ENCODE measurements at places on chromosomes 7 and 10. TPM values are rescaled to one million over a fixed set of nuclear protein-coding genes. Genes with fewer than 3 reads are reported as not detected.

SLC25A13 gene
- total RNA-seq, result 18.0 TPM

DNA sequence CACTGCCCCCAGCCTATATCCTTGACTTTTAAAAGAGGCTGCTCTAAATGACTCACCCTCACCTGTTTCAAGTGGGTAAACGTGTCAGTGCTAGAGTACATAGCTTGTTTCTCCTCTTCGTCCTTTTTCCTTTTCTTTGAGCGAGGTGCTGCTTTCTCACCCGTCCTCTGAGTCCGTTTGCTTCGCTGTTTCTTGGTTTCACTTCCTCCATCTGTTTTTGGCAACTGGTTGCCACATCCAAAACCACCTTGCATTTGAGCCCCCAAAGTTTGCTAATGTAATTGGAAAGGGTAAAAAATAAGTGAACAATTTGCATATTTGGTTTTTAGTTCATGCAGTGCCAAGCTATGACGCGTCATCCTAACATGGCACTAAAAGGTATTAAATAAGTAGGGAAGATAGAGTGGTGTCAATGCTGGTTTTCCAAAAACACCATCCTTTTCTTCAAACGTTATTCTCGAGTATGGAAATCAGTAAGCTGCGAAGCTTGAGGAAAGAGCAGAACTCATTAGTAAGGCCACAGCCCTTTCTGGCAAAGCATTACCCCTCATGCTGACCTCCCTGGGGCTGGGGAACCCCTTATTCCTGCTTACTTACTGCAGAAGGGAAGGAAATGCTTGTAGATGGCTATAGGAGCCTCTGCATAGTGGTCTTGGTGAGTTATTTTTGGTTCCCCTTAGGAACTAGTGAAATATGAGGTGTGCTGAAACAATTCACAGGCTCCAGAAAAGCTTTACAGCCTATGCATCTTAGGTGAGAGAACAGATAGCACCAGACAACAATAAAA lies 133.5 kb downstream of the GALNT11 start:
- peaks cover 10% of the 10 kb centered on the region for H3K36me3 ChIP-seq
- no peak for DNase-seq
- no peaks in the 10 kb centered on the region for H3K27me3 ChIP-seq
- H3K27ac ChIP-seq, result no peak overlapping the region

IGFBP1 gene
- not detected for total RNA-seq

RBP4 gene
- 9.4 TPM for total RNA-seq

DNA sequence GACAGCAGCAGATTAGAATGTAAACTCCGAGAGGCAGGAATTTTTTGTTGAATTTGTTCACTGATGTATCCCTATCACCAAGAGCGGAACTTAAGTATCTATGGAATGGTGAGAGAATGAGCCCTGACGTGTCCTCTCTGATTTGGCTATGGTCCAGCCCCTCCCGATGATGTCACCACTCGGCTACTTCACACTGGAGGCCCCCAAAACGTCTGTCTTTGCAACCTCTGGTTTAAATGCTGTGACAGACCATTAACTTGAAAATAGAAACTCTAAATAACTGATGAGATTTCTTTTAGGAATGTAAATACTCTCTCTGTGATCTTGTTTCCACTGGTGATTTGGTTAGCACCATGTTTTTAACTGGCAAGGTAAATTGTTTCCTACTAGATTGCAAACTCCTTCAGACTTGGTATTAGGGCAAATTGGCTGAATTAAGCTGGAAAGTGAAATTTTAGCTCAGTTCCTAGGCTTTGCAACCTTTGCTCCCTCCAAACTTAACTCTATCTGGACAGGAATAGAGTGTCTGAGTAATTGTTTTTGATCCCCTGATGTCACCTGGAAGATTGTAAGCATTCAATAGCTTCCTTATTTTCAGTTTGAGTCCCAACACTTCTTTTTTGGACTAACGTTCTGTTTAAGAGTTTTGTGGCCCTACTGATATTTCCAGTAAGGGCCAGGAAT lies 19.1 kb downstream of the SLC16A12 start:
- H3K27me3 ChIP-seq, result no peaks in the 10 kb centered on the region
- H3K4me3 ChIP-seq, result no peak overlapping the region
- DNase-seq, result peak; percentile 87
- H3K27ac ChIP-seq, result no peak overlapping the region

DNA sequence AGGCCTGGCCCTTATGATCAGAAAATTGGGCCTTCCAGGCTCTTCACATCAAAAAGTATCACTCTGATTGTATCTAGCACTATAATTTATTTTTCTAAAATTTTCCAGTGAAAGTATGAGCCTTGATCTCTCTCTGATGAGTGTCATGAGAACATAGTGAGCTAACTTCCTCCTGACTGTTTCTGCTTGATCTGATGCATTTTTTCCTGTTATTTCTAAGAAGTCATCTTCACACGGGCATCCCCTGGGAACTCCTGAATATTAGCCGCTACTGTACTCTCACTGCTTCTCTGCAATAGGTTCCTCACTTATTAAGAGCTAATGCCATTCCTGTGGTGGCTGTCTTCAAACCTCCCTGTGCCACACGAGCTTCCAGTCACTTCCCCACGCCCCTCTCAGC lies 63.1 kb upstream of the ZPBP start:
- H3K27ac ChIP-seq, result no peak overlapping the region
- no peak overlapping the region for H3K4me3 ChIP-seq
- no peaks in the 10 kb centered on the region for H3K27me3 ChIP-seq
- no peak for DNase-seq
- H3K36me3 ChIP-seq, result no peaks in the 10 kb centered on the region
- no peaks in the 10 kb centered on the region for H3K4me1 ChIP-seq

- no peaks in the 10 kb centered on the region for H3K27me3 ChIP-seq
- no peak overlapping the region for H3K4me3 ChIP-seq
- no peaks in the 10 kb centered on the region for H3K36me3 ChIP-seq
- no peak overlapping the region for H3K27ac ChIP-seq
- DNase-seq, result no peak
These were observed 3.5 kb upstream of the FAM171A1 start for GRCh38 chr10:15374566-15374965.

PTPRN2 gene
- total RNA-seq, result 1.4 TPM

GRCh38 chr10:4407783-4408182 lies 418.2 kb upstream of the AKR1E2 start:
- H3K27ac ChIP-seq, result no peak overlapping the region
- peaks cover 1% of the 10 kb centered on the region for H3K4me1 ChIP-seq
- H3K36me3 ChIP-seq, result no peaks in the 10 kb centered on the region
- no peaks in the 10 kb centered on the region for H3K27me3 ChIP-seq
- no peak for DNase-seq
- H3K4me3 ChIP-seq, result no peak overlapping the region

- H3K4me3 ChIP-seq, result no peak overlapping the region
- DNase-seq, result no peak
- no peaks in the 10 kb centered on the region for H3K36me3 ChIP-seq
- no peaks in the 10 kb centered on the region for H3K4me1 ChIP-seq
- H3K27ac ChIP-seq, result no peak overlapping the region
These were observed 43.6 kb downstream of the ZNF248 start for GRCh38 chr10:37813763-37814162.

- H3K27ac ChIP-seq, result no peak overlapping the region
- H3K36me3 ChIP-seq, result no peaks in the 10 kb centered on the region
- no peaks in the 10 kb centered on the region for H3K4me1 ChIP-seq
- no peak overlapping the region for H3K4me3 ChIP-seq
- H3K27me3 ChIP-seq, result no peaks in the 10 kb centered on the region
These were observed 54.2 kb upstream of the INPP5A start for GRCh38 chr10:132483394-132483793.

DNA sequence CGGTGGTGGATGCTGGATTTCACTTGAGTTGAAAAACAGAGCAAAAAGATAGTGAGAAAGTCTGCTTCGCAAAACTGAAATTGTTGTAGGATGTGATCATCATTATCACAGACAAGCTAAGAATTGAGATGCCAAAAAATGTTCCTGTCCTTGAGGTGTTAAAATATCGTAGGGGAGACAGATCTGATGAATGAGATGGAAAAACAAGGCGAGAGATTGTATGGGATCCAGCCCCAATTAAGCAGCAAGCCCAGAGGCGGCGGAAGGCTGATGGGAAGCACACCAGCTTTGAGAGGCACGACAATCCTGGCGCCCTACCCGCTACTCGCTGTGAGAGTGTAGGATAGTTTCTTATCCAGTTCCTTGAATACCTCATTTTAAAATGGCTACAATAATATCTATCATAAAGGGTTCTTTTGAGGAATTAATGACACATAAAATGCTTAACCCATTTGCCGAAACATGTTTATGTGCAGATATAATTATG lies 131.1 kb upstream of the PTN start:
- no peak for DNase-seq
- H3K4me3 ChIP-seq, result no peak overlapping the region
- H3K4me1 ChIP-seq, result no peaks in the 10 kb centered on the region
- H3K36me3 ChIP-seq, result no peaks in the 10 kb centered on the region

TMEM243 gene
- 37.7 TPM for total RNA-seq

Data from aorta (tissue), 5 donors.